ENCODE measurements at places on chromosomes 7 and 10.
A peak's percentile ranks its signal among the peaks of the same experiment; 100 is the strongest.

DNA sequence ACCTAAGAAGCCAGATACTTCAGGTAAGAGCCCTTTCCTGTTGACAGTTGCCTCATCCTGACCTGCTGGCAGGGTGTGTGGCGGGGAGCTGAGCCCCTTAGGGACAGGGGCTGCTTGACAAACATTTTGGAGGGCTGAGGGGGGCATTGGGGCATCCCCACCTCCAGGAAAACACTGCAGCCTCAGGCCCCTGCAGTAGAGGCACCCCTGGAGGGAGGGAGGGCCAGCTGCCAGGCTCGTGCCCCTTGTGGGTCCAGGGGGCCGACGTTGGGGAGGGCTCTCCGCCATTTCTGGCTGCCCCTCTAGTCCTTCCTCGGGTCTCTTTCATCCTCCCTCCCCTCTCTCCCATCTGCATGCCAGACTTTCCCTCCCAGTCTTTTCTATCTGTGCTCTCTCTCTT lies 177.3 kb downstream of the RPS24 start:
- DNase-seq = no peak

DNA sequence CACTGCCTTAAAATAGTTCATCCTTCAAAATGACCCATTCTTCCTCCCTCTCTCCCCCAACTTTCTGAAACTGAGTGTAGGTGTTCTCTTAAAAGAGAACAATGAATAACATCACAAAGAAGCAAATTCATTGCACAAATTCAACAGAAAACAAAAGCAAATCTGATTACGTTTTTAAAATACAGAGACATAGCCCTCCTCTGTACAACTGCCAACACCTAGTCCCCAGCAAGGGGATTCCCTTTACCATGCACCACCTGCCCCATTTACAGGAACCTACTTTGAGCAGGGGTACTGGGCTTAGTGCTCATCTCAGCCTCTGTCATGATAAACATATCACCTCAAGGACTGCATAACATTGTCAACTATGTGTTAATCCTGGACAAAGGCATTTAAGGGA lies 302.8 kb upstream of the AOAH start:
- DNase-seq = no peak

- DNase-seq = peak; percentile 61
Observed at GRCh38 chr7:140673063-140673773, 473 bp downstream of the ADCK2 start.

DNA sequence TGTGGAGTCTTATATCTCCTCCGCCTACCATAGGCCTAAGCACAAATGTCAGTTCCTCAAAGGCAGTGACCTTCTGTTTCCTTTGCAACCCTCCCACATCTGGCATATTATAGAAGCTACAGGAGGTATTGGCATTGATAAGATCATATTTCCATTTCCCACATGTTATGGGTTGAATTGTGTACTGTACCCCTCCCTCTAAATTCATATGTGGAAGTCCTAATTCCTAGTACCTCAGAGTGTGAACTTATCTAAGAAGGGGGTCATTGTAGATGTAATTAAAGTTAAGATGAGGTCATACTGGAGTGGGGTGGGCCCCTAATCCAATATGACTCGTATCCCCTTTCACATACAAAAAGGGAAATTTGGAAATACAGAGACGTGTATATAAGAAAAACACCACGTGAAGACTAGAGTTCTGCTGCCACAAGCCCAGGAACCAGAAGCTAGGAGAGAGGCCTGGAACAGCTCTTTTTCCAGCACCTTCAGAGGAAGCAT lies 6.1 kb upstream of the LAMB4 start:
- DNase-seq = no peak

DNA sequence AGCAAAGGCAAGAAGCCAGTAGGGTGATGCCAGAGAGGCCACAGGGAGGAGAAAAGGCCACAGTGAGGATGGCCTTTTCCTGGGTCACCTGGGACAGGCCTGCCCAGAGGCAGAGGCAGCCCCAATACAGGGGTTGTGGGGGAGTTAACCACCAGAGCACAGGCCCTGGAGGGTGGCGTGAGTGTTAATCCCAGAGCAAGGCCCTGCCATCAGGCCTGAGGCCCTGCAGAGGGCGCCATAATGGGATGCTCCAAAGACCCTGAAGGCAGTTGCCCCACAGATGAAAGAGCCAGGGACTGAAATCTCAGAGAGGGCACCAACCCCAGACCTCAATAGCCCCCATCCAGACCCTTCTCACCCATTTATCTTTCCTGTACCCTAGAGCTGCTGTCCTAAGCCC lies 23.9 kb downstream of the SLC13A4 start:
- no peak for DNase-seq

DNA sequence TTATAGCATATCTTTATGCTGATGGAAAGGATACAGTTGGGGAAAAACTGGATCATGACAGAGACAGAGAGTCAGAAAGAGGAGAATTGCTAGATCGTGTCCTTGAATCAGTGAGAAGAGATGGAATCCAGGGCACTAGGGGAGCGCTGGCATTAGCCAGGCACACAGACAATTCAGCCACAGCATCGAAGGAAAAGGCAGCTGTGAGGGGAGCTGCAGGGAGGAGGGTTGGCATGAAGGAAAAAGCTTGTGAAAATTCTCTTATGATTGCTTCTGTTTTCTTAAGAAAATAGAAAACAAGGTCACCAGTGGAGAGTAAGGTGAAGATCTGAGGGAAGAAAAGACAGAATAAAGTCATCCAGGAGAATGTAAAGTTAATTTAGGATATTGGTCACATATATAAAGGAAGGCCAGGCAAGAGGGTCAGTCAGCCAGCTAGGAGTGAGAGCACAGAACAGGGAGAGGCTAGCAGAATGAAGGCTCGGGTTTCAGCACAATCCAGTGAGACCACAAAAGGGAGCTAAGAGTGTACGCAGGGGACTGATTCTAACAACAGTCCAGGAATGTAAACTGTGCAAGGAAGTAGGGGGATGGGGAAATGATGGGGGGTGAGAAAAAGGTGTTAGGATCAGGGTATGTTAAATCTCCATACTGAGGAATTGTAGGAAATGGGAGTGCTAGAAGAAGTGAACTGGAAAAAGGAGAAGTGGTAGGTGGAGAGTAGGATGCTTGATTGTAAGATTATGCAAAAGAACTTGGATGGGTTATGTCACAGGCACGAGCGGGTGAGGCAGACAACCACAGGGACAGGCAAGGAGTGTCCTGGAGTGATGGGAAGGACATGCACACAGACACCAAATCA lies 112.0 kb downstream of the RNF32 start:
- DNase-seq = no peak

DNA sequence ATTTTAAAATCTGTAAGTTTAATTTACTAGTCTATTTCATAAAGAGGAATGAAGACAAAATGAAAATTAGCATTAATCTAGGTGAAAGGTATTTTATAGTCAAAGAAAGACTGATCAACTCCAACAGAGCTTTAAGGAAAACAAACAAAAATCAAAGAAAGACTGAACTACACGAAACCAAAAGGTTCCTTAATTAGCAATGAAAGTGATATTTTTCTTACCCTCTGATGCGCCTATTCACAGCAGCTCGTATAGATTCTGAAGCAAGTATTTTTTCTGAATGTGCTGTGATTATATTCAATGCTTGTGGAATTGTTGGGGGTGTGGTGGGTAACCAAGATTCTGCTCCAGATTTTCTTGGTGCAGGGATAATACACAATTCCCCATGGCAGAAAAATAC lies 11.8 kb downstream of the ECD start:
- no peak for DNase-seq

- no peak for DNase-seq
Observed at GRCh38 chr7:40105879-40106473, 28.4 kb downstream of the MPLKIP start.

GRCh38 chr7:82244947-82245517 lies 198.5 kb downstream of the CACNA2D1 start:
- no peak for DNase-seq

GRCh38 chr7:24323961-24324480 lies 40.0 kb downstream of the NPY start:
- DNase-seq = no peak

Data from CD8-positive, alpha-beta memory T cell (primary cell).